ENCODE measurements at places on chromosomes 7 and 10.

- no peak for DNase-seq
Observed at GRCh38 chr10:29239569-29240472, 49.0 kb upstream of the LYZL1 start.

GRCh38 chr10:85900061-85900460, 466.5 kb downstream of the GRID1 start:
- DNase-seq = no peak

DNA sequence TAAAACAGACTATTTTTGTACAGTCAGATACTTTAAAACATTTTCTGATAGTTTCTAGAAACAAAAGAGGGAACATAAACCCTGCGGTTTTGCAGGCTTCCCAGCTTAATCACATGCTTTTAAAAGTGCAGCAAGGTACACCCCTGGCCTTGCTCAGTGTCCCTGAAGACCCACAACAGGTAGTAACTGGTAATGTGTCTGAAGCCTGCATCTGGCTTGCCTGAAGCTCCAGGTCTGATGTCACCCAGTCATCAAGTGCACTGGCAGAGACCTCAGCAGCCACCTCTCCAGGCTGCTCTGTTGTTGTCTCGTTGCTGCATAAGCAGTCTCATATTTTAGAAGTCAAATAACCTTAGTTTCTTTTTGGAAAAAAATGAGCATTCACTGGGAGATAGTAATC, 376.1 kb upstream of the MTPN start:
- no peak for DNase-seq

DNA sequence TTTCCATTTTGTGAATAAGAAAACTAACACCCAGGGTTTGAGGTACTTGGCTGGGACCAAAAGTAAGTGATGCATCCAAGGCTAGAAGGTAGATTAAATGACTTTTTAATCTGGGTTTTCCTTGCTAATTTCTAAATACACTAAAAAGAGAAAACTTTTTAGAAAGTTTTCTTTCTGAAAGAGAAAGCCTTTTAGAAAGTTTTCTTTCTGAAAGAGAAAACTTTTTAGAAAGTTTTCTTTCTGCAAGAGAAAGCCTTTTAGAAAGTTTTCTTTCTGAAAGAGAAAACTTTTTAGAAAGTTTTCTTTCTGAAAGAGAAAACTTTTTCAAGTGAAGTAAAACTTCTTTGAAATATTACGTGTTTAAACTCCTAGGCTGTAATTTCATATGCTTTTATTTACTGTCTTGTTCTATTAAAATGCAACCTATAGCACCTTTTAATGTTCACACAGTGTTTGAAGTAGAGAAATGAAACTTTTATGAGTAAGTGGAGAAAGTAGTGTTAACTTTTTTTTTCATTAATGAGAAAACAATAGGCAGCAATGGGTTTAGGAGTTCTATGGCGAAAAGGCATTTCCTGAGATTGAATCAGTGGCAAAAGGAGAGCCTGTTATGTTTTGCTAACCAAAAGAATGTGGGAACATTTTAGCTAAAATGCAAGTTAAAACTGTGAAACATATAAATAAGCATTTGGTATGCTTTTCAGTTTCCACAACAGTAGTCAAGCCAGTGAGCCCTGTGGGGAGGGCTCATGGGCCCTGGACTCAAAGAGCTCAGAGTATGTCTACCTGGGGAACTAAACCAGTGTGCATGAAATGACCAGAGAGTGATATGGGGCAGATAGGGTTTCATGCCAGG, 103.7 kb downstream of the RBM20 start:
- DNase-seq = no peak

DNA sequence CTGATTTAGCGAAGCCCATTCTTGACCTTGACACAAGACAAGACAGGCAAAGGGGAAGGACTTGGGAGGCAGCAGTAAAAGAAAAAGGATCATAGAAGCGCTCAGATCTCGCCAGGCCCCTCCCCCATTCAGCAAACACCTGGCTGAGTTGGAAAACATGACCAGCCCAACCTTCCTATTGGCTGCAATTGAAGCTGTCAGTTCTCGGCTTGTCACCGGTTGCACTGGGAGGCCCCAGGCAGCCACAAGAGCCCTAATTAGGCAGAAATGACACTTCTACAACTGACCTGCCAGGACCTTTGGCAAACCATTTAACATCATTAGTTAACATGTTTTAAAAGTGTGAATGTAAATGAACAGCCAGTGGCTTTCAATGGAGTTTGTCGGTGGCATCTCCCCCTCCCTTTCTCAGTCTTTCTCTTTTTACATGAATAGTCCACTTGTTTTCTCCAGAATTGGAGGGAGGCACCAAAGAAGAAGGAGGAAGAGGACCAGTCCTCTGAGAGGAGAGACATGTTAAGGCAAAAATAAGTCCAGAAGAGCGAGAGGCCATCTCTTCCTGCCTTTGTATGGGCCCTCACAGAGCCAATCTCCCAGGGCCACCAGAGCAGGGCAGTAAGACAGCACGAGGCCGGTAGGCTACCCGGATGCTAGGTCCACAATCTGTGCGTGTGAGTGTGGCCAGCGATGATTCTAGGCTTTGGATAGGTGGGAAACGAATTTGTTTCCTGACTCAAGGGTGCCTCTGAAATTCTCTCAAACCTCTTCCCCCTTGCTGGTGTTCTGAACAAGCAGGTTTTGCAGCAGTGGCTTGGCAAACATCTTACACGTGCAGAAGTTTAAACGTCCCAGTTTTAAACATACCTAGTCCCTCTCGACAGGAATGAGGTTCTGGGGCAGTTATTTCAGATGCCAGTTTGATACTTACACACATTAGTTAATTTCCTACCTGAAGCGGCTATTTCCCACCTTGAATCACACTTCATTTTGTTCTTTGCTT, 15.0 kb upstream of the ENO4 start:
- DNase-seq = no peak

GRCh38 chr7:1409555-1409954, 49.7 kb downstream of the MICALL2 start:
- DNase-seq = no peak

DNA sequence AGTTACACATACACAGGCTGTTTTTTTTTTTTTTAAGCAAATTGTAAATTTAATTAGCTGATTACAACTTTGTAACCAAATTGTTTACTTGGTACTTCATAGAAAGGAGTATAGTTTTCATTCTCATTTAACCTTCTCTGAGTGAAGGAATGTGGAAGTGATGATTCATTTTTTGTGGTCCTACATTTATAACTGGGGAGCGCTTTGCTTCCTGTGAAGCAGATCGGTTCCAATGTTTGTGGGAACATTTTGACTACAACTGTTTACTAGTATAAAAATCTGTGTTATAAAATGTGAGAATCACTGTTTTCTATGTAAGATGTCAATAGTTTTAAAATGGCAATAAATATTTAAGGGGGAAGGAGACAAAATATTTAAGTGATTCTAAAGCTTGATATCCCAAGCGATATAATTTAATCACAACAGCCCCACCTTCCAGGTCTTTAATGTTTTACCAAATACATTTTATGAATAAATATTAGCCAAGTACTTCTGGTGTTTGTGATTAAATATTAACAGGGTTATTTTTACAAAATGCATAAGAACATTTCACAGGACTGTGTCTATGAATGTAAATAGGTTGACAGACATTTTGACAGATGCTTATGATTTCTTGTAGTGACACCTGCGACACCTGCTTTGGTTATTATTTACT, 57.1 kb downstream of the NXPH1 start:
- no peak for DNase-seq

- no peak for DNase-seq
Observed at GRCh38 chr7:47763063-47763974, 181.4 kb upstream of the TNS3 start.

- no peak for DNase-seq
Observed at GRCh38 chr7:139930286-139930965, 101.4 kb downstream of the TBXAS1 start.

GRCh38 chr7:96624954-96625353, 84.7 kb downstream of the SEM1 start:
- no peak for DNase-seq

DNA sequence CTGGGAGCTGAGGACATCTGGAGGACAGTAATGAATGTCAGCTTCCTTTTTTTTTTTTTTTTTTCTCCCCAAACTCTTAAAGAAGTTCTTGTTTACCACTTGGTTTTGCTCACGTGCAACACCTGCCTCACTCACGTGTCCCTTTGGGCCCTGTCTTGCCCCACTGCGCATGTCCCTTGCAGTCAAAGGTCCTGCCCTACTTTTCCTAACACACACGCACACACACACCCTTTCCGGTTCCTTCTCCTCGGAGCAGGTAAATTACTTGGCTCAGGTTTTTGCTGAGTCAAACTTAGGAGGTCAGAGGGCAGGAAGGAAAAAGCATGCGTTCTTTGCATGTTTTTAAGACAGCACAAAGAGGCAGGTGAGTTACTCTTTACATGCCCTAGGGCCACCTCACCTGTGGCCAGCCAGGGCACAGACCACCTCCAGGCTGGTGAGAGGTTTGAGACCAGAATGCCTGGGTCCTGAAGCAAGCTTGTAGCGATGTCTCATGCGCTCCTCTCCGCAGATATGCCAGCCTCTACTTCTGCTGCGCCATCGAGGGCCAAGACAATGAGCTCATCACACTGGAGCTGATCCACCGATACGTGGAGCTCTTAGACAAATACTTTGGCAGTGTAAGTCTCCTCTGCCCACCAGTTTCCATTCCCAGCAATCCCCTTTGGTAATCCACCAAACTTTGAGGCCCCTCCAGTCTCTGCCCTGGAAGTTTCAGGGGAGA, 2.8 kb downstream of the AP1S1 start:
- no peak for DNase-seq

GRCh38 chr7:131502810-131503508, 53.5 kb downstream of the PODXL start:
- no peak for DNase-seq

DNA sequence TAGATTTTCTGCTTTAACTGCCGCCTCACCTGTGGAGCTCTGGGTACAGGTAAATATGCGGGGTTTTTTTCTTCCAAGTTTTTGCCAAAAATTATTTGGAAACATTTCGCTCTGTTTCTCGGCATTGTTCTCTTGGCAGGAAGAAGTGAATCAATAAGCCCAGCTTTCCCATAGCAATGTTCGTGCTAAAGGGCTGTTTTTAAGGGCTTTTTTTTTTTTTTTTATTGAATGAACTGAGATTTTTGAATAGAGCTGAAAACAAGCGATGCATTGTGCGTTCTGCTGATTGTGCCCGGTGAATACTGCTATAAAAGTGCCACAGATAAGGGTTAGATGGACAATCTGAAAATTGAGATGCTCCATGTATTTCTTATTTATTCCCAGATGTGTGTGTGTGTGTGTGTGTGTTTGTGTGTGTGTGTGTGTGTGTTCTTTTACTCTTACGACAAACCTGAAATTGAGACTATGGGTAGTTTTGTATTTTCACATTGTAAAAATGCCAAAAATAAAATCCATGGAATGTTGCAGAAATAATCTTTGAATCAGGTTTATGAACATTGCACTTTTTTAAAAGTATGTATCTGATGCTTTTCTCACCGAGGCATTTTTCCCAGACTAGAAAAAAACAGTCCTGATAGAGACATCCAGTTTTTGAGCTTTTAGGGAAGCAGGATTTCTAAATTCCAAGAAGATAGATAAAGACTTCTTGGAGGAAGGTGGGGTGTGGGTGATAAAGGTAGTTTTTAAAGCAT, 30.5 kb downstream of the KIAA1217 start:
- no peak for DNase-seq

GRCh38 chr7:24444666-24445440, 128.4 kb upstream of the PALS2 start:
- DNase-seq = no peak

GRCh38 chr10:128567551-128567950, 441.3 kb upstream of the MKI67 start:
- no peak for DNase-seq

GRCh38 chr10:23171232-23171876, 20.8 kb upstream of the PTF1A start:
- no peak for DNase-seq

DNA sequence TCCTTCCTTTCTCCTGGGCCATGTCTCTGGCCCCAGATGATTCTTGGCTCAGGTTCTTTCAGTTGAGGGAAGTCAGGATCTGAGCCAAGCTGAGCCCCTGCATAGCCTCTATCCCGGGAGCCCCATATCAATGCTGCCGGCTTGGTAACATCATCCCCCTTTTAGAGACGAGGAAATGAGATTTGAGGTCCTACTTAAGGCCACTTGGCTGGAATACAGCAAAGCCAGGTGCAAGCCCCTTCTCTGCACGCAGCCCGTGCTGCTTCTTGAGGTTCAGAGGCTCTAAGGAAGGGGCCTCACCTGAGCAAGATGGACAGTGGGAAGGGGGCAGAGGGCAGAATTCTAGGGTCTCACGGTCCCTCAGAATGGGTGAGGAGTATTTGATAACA, 2.4 kb upstream of the IRF5 start:
- no peak for DNase-seq

DNA sequence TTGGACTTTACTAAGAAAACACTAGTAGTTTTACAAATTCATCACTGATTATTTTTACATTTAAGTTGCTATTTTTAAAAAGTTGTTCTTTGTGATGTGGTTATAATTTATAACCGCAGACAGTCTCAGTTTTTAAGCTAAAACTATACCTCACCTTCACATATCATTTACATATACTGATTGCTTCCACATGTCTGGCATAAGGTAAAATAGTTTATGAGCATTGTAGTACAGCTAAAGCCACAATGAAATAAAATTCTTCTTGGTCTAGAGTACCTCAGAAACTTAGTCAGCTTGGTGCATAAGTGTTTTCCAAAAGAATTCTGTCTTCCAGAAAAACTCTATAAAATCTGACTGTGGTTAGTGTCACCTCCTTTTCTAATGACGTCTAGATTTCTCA, 13.0 kb downstream of the SEMA3A start:
- no peak for DNase-seq

DNA sequence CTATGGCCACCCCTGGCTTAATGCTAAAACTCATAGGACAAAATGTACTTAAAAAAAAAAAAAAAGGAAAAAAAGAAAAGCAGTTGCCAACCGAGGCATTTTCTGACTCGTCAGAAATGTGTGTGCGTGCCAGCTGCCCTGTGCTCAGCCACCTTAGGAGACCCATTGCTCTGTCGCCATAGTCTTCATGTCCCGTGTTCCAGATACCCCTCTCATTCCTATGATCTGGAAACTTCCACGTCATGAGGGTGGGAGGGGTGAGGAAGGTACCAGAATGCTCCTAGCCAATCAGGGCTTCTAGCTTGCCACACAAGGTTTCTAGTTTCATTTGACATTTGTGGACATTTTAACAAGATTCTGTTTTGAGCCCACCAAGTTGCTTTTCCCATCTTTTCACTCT, 212.9 kb downstream of the TCF7L2 start:
- DNase-seq = no peak

Measured in activated T-helper 1 cell treated with Interleukin-2 at 50 U/mL for 16 hours (primary cell).